ENCODE measurements at places on chromosomes 2 and 18.
A peak's percentile ranks its signal among the peaks of the same experiment; 100 is the strongest.

DNA sequence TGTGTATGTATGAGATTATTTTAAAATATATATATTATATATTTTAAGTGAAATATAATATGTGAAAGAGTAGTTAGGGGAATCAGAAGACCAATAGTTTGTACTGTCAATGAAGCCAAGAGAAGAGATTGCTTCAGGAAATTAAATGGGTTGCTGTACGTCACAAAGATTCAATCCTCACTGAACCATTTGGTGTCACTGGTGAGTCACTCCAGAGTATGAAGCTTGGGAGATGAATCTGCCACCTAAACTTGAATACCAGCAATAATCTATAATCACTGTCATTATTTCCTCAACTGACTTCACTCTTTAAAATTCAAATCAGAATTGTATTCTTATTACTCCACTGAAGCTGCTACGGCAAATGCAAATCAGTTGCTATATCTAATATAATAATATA lies 41.9 kb upstream of the SCN9A start:
- peak; percentile 10 for DNase-seq

GRCh38 chr2:199431746-199432213 lies 26.0 kb downstream of the SATB2 start:
- DNase-seq, result no peak

DNA sequence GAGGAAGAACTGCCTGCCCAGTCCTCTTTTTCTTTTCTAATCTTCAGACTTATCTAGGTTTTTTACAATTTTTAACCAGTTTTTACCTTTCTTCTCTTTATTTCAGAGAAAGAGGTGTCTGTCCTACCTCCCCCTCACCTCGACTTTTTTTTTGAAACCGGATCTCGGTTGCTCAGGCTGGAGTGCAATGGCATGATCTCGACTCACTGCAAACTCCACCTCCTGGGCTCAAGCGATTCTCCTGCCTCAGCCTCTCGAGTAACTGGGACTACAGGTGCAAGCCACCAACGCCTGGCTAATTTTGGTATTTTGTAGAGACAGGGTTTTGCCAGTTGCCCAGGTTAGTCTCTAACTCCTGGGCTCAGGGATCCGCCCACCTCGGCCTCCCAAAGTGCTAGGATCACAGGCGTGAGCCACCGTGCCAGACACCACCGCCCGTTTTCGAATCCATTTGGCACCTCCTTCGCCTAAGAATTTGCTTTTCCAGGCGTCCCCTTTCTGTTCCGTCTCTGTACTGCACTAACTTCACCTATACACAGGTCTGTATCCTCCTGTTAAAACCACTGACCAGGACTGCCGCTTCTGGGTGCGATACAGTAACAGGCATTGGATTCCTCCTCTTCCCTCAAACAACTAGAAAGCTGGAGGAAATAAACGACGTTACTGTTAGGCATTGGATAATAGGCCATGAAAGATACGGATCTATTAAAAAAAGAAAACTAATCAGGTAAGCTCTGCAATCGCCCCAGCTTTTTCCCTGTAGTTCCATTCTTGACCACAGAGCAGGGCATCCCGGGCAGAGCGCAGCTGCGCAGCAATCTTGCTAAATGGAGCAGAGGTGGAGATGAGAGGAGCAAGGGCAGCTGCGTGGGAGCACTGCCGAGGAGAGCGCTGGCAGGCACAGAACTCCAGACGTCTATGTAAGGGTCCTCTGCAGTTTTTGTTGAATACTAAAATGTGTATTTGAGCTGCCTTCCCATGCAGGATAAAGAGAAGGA lies 69.9 kb downstream of the ZC3H6 start:
- DNase-seq, result no peak

- DNase-seq, result no peak
Measured at GRCh38 chr2:231687133-231687852, 21.0 kb upstream of the PTMA start.

GRCh38 chr2:136175868-136176267 lies 57.9 kb upstream of the CXCR4 start:
- no peak for DNase-seq

DNA sequence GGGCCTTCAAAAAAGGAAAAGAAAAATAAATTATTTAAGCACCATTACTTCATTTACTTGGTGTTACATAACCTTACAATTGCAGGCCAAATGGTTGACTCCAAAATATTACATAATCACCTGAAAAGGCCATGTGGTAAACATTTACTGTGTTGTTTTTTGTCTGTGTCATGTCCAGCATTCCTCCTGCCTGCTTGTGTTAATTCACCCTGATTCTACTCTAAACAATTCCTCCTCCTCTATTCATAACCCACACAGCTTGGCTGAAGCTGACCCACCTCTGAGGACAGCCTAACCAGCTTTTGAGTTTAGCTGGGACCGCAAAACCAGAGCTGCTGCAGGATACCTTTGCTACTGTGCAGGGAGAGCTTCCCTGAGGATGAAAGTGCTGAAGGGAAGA lies 35.4 kb downstream of the TMX3 start:
- no peak for DNase-seq
